ENCODE measurements at places on chromosomes 5 and 9.
A peak's percentile ranks its signal among the peaks of the same experiment; 100 is the strongest.

- DNase-seq = peak; percentile 69
These were observed 557 bp upstream of the PHF2 start for GRCh38 chr9:93575796-93576257.

DNA sequence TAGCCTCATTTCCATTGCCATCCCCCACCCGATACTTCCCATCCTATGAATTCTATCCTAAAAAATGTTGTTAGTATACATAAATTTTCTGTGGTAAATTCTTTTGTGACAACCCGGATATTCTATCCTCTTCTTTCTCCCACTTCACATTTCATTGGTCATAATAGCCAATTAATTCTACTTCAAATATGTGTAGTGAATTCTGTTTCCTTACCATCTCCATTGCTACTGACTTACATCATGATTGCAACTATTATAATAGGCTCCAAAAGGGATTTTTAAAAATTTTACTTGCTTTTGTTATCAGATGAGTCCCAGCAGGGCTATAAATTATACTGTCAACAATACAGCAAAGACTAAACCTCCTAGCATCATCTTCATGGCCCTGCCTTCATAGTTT lies 1326.8 kb downstream of the PTPRD start:
- no peak for DNase-seq

- no peak for DNase-seq
These were observed 326.1 kb downstream of the NSG2 start for GRCh38 chr5:174371600-174372094.

- no peak for DNase-seq
These were observed 168.1 kb upstream of the DMRT1 start for GRCh38 chr9:673264-673965.

DNA sequence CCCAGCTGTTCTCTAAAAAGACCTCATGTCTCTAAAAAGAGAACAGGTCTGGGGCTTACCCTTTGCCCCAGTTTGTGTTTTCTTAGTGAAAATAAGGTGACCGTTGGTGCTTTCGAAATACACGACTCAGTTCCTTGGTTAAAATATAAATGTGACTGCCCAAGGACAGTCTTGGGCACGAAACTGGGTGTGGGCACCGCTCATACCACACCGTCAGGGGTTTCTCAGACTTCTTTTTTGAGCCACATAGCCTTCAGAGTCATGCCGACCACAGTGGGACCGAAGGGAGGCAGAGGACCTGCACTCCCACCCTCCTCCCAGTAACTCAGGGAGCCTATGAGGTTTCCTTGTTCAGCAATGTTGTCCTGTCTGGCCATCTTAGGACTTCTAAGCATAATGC lies 6.5 kb downstream of the SNX18 start:
- DNase-seq = no peak

DNA sequence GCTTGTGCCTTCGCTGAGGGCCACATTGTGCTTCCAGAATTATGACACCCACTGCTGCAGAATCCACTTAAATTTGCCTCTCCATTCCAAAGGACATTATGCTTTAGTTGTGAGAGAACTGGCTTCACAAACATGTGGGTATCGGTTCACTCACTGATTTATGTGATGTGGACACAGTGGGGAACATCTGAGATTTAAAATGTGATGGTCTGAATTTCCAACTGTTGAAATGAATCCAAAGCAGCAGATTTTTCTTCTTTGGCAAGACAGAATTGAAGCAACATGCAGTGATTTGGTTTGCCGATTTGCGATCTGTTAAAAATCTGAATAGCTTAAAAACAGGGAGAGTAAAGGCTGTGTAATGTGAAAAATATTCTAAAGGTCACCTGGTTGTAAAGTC lies 20.3 kb downstream of the PCSK5 start:
- DNase-seq = no peak

DNA sequence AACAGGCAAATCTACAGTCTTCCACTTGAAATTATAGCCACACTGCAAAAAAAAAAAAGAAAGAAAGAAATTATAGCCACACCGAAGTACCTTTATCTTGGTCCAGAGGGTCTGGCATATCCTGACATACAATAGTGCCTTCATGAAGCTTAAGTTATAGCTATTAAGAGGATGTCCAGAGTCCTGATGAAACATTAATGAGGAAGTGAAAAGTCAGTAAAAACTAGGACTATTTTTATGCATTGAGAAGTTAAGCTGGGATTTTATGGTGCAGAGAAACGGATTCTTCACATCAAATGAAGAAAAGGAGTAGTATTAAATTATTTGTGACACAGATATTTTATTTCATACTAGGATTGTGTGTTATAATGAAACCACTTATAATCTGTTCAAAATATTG lies 123.9 kb downstream of the SV2C start:
- no peak for DNase-seq

DNA sequence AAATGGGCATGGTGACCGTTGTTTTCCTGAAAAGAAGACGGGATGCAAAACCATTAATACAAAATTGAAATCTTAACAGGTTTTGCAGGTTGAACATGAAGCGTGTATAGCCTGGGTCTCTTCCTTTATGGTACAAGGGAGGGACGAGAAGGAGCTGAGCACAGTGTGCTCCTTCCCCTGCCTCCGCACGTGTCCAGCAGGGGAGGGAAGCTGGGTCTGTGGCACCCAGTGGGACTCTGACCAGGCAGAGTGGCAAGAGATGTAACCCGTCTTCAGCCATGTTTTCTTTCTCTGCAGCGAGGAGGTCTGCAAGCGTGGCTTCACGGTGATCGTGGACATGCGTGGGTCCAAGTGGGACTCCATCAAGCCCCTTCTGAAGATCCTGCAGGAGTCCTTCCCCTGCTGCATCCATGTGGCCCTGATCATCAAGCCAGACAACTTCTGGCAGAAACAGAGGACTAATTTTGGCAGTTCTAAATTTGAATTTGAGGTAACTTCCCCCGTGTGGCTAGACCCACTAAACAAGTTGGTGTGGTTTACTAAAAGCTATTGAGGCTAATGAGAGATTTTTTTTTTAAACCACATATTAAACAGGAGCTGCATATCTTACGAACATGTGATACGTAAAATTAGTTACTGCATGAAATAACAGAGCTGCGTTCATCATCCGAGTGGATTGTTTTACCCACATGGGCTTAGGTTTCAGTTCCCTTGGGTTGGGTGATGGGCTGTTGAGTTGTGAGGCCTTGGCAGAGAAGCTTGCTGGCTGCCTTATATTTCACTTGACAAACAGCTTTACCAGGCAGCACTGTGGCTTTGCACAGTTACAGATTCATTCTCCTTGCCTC lies 143.7 kb downstream of the TRIO start:
- no peak for DNase-seq

DNA sequence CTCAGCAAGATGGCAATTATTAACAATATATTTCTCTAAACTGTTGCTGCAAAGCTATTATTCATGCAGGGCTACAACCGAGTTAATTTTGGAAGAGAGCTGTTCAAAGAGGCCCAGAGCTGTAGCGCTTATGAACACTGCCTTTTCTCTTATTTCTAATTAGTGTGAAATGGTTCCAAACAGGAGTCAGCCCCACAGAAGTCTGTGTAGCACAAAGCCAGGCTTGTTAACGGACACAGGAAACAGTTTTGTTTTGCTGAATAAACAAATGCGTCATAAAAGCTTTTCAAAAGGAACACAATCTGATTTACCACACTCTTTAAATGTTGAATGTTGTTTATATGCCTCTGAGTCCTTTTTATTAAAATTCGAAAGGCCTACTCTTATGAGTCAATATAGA lies 396.5 kb downstream of the ANXA1 start:
- DNase-seq = no peak

DNA sequence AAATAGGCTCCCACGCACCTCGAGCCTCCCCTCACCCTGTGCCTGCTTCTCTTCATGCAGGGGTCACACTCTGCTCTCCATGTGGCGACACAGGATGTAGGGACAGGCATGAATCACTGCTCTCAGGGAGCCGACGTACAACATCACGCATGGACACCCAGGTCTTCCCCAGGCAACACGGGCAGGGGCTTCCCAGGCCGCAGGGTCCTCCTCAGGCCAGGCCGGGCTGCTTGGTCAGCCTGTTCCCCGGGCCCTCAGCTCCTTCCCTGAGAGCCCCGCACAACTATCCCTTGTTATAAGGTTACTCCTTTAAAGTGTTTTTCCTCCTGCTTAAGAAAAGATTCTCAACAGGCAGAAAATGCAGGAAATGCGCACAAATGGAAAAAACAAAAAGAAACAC lies 1.1 kb downstream of the SLC6A18 start:
- no peak for DNase-seq

GRCh38 chr9:137411645-137412380 lies 11.1 kb downstream of the EXD3 start:
- DNase-seq = peak; percentile 77

DNA sequence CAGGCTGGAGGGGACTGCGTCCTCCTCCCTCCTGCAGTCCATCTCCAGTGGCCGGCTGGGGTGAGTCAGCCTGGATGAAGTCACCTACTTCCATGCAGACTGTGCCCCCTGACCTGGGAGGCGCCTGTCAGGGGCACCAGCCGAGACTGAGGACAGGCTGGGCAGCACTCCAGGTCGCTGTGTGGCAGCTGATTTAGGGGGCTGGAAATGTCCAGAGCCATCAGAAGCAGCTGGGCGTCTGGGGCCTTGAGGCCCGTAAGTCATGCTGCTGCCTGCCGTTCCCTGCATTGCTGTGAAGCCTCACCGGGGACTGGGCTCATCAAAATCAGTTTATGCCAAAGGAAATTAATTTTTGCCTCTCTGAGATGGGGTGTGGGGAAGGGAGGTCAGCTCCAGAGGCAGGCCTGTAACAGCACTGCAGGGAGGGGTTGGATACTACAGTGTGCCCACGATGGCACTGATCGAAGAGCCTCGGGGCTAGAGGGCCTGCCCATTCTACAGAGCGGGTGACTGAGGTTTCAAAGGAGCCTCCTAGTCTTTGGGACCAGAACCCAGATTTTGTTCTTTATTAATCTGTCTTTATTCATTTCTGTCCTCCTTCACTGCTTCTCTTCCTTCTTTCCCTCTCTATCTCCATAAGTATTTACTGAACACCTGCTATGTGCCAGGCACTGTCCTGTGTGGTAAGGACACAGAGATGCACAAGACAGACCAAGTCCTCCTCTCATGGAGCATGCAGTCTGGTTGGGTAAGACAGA lies 70.4 kb upstream of the PSD2 start:
- peak; percentile 60 for DNase-seq

DNA sequence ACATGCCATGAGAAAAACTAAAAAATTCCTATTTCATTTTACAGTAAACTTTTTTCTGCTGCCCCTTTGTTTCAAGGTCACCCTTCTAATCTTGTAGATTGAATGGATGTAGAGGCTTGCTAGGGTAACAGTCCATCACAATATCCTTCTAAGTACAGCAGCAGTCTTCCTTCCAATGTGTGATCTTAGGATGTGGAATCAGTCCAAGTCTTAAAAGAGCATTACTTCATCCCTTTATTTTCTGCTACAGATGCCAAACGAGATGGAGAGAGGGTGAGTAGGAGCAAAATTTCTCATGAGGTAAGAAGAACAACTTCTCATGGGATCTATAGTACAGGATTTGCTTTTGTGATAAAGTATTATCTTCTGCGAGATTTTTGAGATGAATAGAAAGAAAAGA lies 704 bp upstream of the IL33 start:
- DNase-seq = no peak

DNA sequence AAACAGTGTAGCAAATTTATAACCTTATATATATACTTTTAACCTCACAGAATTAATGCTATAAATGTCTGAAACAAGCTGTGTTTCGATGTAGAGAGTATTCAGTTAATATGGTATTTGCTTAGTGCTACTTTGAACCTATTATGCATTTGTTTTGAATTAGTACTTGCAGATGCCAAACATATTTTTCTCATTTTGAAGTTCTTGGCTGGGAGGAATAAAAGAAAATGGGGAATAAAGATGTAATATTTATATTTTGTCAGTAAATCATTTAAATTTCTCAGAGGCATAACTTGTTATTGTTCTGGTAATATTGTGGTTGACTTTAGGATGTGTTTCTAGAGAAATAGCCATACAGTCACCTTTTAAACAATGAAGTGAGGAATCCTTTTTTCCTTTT lies 175.9 kb upstream of the IZUMO3 start:
- no peak for DNase-seq

DNA sequence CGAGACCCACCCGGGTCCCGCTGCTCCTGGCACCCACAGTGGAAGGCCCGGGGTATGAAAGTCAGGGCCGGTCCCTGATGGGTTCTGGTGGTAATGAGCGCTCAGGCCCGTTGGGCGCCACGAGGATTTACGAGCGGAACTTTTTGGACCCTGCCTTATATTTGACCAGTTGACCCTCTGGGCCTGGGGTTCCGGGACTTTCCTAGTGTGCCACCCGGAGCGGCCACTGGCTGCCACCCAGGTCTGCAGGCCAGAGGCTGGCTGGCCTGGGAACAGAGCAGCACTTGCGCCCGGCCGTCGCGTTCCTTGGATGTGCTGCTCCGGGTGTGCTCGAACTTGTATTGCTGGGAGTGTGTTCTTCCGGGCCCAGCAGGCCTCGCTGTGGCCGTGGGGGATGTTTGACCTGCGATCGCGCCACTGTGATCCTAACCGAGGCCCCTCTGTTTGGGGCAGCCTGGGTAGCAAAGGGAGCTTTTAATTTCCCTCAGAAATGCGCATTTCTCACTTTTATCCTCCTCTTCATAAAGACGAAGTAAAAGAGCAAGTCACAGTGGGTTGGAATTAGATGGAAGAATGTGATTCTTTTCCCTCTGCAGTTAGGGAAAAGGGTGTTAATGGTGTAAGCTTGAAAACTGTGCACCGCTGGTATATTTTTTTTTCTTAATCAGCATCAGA lies 1.2 kb downstream of the F2RL1 start:
- peak; percentile 47 for DNase-seq

DNA sequence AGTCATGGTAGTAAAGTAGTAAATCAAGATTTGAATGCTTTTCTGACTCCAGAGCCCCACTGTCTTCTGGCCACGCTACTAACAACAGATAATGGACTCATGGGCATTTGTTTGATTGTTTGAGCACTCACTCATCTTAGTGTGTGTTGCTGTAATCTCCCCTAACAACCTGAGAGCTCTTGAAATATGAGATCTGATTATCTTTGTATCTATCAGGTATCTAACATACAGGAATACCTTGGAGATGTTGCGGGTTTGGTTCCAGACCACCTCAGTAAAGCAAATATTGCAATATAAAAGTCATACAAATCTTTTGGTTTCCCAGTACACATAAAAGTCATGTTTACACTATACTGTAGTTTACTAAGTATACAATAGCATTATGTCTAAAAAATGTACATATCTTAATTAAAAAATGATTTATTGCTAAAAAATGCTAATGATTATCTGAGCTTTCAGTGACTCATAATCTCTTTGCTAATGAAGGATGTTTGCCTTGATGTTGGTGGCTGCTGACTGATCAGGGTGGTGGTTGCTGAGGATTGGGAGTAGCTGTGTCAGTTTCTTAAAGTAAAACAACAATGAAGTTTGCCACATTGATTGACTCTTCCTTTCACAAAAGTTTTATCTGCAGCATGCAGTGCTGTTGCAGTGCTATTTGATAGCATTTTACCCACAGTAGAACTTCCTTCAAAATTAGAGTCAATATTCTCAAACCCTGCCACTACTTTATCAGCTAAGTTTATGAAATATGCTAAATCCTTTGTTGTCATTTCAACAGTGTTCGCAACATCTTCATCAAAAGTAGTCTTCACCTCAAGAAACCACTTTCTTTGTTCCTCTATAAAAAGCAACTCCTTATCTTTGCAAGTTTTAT lies 92.2 kb downstream of the ZNF462 start:
- DNase-seq = no peak
